ENCODE measurements at places on chromosomes 4 and X.

DNA sequence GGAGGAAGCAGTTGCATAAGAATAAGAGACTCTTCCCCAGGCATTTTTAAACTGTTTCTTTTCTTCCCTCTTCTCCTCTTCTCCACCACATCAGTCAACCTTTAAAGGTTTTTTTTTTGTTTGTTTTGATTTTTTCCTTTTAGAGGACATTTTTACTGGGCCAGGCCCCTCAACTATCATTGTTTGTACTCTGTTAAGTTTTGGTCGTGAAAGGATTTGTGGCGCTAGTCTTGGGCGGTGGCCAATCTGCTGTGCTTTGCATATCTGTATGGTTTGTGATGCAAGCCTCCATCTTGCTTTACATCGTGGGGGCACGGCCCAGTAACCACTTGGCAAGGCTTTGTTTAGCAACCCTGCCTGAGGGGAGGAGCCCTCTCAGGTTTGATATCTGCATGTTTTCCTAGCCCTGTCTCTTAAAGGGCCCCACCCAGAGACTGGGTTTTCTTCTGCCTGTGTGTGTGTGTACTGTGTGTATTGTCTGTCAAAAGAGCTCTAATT is 101.9 kb upstream of the SLITRK2 start:
- H3K27me3 ChIP-seq, result no peaks in the 10 kb centered on the region
- no peaks in the 10 kb centered on the region for H3K4me1 ChIP-seq
- no peak for DNase-seq

- no peak overlapping the region for H3K27ac ChIP-seq
- H3K4me1 ChIP-seq, result no peaks in the 10 kb centered on the region
- H3K36me3 ChIP-seq, result no peaks in the 10 kb centered on the region
- no peak for DNase-seq
These were observed 130.4 kb downstream of the MSL3 start for GRCh38 chrX:11888421-11888820.

DNA sequence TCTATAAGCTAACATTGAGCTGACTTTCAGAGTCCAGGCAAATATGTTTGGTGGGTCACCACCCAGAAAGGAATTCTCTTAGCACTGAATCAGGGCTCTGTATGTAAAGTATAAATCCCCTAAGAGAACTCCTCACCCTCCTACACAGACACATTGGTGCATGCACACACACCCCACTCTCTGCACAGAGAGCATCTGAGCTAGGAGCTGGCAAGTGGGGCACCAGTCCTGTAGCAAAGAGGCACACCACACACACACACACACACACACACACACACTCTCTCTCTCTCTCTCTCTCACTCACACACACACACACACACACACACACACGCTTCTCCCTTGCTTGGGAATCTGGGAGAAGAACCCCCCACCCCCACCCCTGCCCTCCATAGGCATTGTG is 3.2 kb downstream of the SLITRK2 start:
- peaks cover 48% of the 10 kb centered on the region for H3K27me3 ChIP-seq
- no peaks in the 10 kb centered on the region for H3K36me3 ChIP-seq

GRCh38 chrX:112779139-112779538 is 61.5 kb downstream of the AMOT start:
- H3K27ac ChIP-seq, result no peak overlapping the region
- DNase-seq, result no peak
- H3K4me3 ChIP-seq, result no peak overlapping the region

GRCh38 chrX:47817897-47818296 is 18.8 kb upstream of the ZNF81 start:
- no peak for DNase-seq
- no peak overlapping the region for H3K4me3 ChIP-seq
- no peaks in the 10 kb centered on the region for H3K4me1 ChIP-seq

- peaks cover 18% of the 10 kb centered on the region for H3K27me3 ChIP-seq
- H3K27ac ChIP-seq, result no peak overlapping the region
- H3K36me3 ChIP-seq, result no peaks in the 10 kb centered on the region
- no peaks in the 10 kb centered on the region for H3K4me1 ChIP-seq
- H3K4me3 ChIP-seq, result no peak overlapping the region
These were observed 148.1 kb downstream of the TRIML1 start for GRCh38 chr4:188287169-188287894.

GRCh38 chr4:4462970-4463369 is 76.1 kb downstream of the NSG1 start:
- no peak overlapping the region for H3K27ac ChIP-seq
- H3K36me3 ChIP-seq, result peaks cover 12% of the 10 kb centered on the region
- H3K4me1 ChIP-seq, result peaks cover 2% of the 10 kb centered on the region
- no peaks in the 10 kb centered on the region for H3K27me3 ChIP-seq
- H3K4me3 ChIP-seq, result no peak overlapping the region

- H3K36me3 ChIP-seq, result no peaks in the 10 kb centered on the region
- peaks cover 7% of the 10 kb centered on the region for H3K27me3 ChIP-seq
- no peaks in the 10 kb centered on the region for H3K4me1 ChIP-seq
- H3K4me3 ChIP-seq, result no peak overlapping the region
These were observed 20.3 kb downstream of the MEPE start for GRCh38 chr4:87853108-87853507.

- no peak overlapping the region for H3K27ac ChIP-seq
- no peak overlapping the region for H3K4me3 ChIP-seq
- DNase-seq, result no peak
These were observed 21.4 kb downstream of the MAGEB17 start for GRCh38 chrX:16188687-16189086.

- H3K4me3 ChIP-seq, result no peak overlapping the region
- H3K27me3 ChIP-seq, result no peaks in the 10 kb centered on the region
- no peak for DNase-seq
- peaks cover 86% of the 10 kb centered on the region for H3K36me3 ChIP-seq
These were observed 20.8 kb downstream of the RLIM start for GRCh38 chrX:74593593-74593992.

DNA sequence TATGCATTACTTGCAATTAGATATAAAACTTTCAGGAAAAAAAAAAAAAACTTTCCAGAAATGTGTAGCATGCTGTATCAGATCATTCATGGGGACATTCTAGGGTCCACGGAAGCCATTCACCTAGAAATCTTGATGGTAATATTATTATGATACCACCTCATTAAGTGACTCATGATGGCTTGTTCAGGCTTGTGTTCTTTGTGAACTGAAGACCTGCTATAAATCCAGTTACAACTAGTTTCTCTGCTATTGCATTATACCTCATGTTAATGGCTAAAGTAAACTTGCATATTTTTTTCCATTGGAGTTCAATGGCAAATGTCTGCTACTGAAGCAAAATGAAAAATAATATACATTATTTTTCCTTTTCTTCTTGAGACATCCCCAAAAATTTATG is 35.3 kb upstream of the PTPN13 start:
- no peak for DNase-seq
- no peaks in the 10 kb centered on the region for H3K27me3 ChIP-seq
- no peak overlapping the region for H3K4me3 ChIP-seq
- H3K36me3 ChIP-seq, result no peaks in the 10 kb centered on the region

- H3K27me3 ChIP-seq, result no peaks in the 10 kb centered on the region
- no peaks in the 10 kb centered on the region for H3K4me1 ChIP-seq
- no peak overlapping the region for H3K27ac ChIP-seq
- H3K36me3 ChIP-seq, result no peaks in the 10 kb centered on the region
These were observed 21.3 kb upstream of the CXCL6 start for GRCh38 chr4:73815145-73815544.

DNA sequence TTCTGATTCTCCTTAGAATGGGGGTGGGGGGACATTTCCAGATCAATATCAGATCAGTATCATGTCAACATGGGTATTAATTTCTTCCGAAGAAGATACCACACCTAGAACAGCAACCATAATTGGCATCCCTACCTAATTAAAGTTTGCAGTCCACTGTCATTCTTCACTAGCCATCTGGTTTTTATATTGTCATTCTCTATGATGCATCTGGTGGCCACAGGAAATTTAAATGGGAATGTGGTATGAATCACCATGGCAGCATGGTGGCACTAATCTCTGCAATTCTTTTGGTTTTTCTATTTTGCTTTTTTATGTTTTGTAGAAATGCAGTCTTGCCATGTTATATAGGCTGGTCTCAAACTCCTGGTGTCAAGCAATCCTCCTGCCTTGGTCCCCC is 16.6 kb upstream of the UBE2D3 start:
- H3K4me1 ChIP-seq, result no peaks in the 10 kb centered on the region
- no peak for DNase-seq
- peaks cover 12% of the 10 kb centered on the region for H3K36me3 ChIP-seq

GRCh38 chrX:112025753-112026152 is 56.8 kb downstream of the TRPC5 start:
- H3K4me3 ChIP-seq, result no peak overlapping the region
- no peaks in the 10 kb centered on the region for H3K4me1 ChIP-seq
- no peak overlapping the region for H3K27ac ChIP-seq
- no peaks in the 10 kb centered on the region for H3K36me3 ChIP-seq
- no peaks in the 10 kb centered on the region for H3K27me3 ChIP-seq
- DNase-seq, result no peak

DNA sequence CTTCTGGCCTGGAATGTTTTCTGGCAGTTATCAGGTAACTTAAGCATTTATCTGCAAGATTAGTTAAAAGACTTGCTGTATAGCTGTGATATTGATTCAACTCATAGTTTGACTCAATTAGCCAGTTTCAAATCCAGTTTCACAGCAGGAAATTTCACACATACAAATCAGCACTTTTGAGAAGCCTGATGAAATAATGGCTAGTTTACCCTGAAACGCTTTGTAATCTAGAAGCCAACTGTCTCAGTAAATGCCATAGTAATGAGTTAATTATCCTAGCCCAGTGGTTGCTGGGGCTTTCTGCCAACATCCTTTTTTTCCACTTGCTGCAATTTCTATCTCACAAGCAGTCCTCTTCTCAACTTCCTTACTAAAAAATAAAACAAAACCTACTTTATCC is 53.1 kb downstream of the ARHGEF38 start:
- no peak overlapping the region for H3K27ac ChIP-seq
- H3K36me3 ChIP-seq, result no peaks in the 10 kb centered on the region
- peaks cover 2% of the 10 kb centered on the region for H3K4me1 ChIP-seq
- H3K27me3 ChIP-seq, result no peaks in the 10 kb centered on the region
- DNase-seq, result no peak

- no peaks in the 10 kb centered on the region for H3K4me1 ChIP-seq
- no peak for DNase-seq
- no peaks in the 10 kb centered on the region for H3K36me3 ChIP-seq
These were observed 136.3 kb downstream of the ZNF330 start for GRCh38 chr4:141356963-141357335.

DNA sequence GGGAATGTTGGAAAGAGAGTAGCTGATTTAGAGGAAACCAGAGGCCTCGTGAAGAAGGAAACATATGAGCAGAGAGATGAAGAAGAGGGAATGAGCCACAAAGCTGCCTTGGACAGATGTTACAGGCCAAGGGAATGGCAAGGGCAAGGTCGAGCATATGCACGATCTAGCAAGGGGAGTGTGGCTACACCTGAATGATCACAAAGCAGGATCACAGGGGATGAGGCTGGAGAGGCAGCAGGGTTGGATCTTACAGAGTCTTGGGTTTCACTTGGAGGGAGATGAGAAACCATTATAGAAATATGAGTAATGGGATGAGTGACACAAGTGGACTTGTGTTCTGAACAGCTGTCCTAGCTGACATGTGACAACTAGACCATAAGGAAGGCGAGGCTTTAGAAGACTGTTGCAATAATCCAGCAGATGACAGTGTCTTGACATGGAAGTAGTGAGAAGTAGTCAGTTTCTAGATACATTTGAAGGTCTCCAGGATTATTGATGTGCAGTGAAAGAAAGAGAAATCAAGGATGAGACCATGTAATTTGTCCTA is 58.7 kb downstream of the RASGEF1B start:
- H3K4me3 ChIP-seq, result no peak overlapping the region
- DNase-seq, result no peak
- H3K27ac ChIP-seq, result no peak overlapping the region
- no peaks in the 10 kb centered on the region for H3K27me3 ChIP-seq
- no peaks in the 10 kb centered on the region for H3K4me1 ChIP-seq

DNA sequence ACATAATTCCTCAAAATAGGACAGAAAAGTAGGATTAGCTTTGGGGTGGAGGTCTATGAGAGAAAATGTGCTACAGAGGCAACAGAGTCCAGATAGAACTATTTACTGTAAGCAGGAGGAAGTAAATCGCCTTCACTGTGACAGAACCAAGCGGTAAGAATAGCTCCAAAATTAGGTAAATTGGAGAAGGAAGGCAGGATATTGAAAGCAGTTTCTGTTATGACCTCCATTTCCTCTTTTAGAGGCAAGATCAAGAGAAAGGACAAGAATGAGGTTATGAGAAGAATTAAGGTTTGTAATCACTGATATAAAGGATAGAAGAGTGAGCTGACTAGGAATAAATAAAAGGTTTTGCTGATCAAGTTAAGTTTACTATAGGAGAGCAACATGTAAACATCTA is 44.1 kb upstream of the NEUROG2 start:
- H3K4me3 ChIP-seq, result no peak overlapping the region
- H3K36me3 ChIP-seq, result peaks cover 47% of the 10 kb centered on the region
- H3K4me1 ChIP-seq, result no peaks in the 10 kb centered on the region
- no peaks in the 10 kb centered on the region for H3K27me3 ChIP-seq
- DNase-seq, result no peak

GRCh38 chr4:992297-993110 is 700 bp downstream of the SLC26A1 start:
- H3K27me3 ChIP-seq, result peaks cover 2% of the 10 kb centered on the region
- peaks cover 3% of the 10 kb centered on the region for H3K4me1 ChIP-seq
- H3K27ac ChIP-seq, result no peak overlapping the region
- no peak overlapping the region for H3K4me3 ChIP-seq

DNA sequence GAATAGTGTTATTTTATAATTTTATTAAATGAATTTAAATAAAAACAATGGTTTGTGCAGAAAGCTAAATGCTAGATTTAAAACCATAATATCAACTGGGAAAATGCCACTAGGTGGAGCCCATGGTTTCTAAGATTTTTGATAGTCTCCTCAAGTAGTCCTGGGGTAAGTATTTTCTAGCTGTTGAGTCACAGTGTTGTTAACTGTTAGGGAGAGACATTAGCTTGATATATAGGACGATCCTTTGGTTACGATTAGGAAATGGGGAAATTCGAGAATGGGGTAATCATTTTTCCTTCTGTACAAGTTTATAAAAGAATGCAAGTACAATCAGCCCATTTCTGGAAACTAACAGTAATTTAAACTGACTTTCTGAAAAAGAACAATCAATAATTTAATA is 378.4 kb downstream of the ANKRD50 start:
- no peak overlapping the region for H3K4me3 ChIP-seq
- no peaks in the 10 kb centered on the region for H3K4me1 ChIP-seq
- no peaks in the 10 kb centered on the region for H3K27me3 ChIP-seq
- H3K27ac ChIP-seq, result no peak overlapping the region
- peak; percentile 39 for DNase-seq

DNA sequence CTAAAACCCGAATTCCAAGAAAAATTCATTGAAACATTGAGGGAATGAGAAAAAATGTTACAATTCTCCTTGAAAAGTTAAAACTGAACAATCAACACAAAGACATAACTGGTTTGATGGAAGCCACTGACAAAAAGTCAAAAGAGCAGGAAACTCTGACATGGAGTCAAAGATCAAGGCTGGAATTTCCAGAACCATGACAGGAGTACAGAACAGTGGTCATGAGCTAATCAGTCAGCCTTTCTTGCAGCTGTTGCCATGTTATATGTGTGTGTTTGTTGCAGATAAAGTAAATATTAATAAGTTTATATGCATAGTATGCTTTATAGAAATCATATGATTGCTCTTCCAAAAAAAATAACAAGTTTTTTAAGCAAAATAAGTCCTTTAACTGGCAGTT is 184.7 kb upstream of the HCCS start:
- H3K27me3 ChIP-seq, result no peaks in the 10 kb centered on the region
- no peak for DNase-seq
- no peak overlapping the region for H3K4me3 ChIP-seq
- H3K36me3 ChIP-seq, result no peaks in the 10 kb centered on the region
- no peak overlapping the region for H3K27ac ChIP-seq
- H3K4me1 ChIP-seq, result no peaks in the 10 kb centered on the region

- no peaks in the 10 kb centered on the region for H3K27me3 ChIP-seq
- H3K27ac ChIP-seq, result no peak overlapping the region
- no peak overlapping the region for H3K4me3 ChIP-seq
- H3K4me1 ChIP-seq, result peaks cover 2% of the 10 kb centered on the region
- no peak for DNase-seq
- no peaks in the 10 kb centered on the region for H3K36me3 ChIP-seq
These were observed 38.4 kb upstream of the CLNK start for GRCh38 chr4:10722957-10723356.

Data from neuronal stem cell (in vitro differentiated cells).